ENCODE measurements at places on chromosomes 2 and 18. TPM values are rescaled to one million over a fixed set of nuclear protein-coding genes. Genes with fewer than 3 reads are reported as not detected.

BMP10 gene
- 0.27 TPM for total RNA-seq

PROKR1 gene
- not detected for total RNA-seq

GRCh38 chr2:74917702-74918619 lies 40.5 kb upstream of the POLE4 start:
- DNase-seq: peak; percentile 51

DNA sequence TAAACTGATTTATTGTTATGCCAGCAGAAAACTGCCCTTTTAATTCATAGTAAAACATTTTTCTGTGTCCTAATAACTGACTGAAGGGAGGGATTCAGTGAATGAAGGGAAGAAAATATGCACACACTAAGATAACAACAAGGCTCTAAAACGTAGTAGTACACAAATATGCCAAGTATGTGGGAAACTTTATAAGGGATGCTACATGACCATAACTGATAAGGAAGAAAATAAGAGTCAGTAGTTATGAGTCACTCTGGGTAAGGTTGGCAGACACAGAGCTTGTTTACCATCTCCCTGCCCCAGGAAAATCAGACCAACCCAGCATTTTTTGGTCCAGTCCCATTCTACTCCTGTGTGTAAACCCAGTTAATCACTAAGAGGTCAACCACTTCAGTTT lies 124.2 kb downstream of the RPRM start:
- DNase-seq: no peak

DNA sequence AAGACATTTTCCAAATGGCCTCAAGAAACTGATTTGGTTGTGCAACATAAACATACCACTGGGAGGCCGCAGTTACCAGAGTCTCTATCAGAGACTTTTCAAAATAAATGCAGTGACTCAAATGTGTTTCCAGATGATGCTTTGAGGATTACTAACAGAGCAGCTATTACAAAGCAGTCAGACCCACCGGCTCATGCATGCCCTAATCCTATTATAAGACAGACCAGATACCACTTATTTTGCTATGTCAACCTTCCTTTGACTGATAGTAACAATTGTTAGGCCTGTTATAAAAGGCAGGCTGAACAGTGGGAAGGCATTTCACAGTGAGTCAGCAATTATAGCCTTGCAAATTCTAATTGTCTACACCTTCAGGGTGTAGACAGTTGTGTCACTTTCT lies 217.7 kb downstream of the LRRTM1 start:
- peak; percentile 45 for DNase-seq

DNA sequence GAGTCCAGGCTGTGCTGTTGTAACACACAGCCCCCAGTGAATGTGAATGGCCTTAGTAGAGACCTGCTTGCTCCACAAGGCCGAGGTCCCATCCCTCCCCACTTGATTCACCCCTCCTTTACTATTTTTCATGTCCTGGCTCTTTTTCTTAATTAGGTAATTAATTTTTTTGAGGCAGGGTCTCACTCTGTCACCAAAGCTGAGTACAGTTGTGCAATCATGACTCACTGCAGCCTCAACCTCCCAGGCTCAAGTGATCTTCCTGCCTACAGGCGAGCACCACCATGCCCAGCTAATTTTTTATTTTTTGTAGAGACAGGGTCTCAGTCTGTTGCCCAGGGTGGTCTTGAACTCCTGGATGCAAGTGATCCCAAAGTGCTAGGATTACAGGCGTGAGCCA lies 19.3 kb downstream of the FBLN7 start:
- DNase-seq: no peak

DNA sequence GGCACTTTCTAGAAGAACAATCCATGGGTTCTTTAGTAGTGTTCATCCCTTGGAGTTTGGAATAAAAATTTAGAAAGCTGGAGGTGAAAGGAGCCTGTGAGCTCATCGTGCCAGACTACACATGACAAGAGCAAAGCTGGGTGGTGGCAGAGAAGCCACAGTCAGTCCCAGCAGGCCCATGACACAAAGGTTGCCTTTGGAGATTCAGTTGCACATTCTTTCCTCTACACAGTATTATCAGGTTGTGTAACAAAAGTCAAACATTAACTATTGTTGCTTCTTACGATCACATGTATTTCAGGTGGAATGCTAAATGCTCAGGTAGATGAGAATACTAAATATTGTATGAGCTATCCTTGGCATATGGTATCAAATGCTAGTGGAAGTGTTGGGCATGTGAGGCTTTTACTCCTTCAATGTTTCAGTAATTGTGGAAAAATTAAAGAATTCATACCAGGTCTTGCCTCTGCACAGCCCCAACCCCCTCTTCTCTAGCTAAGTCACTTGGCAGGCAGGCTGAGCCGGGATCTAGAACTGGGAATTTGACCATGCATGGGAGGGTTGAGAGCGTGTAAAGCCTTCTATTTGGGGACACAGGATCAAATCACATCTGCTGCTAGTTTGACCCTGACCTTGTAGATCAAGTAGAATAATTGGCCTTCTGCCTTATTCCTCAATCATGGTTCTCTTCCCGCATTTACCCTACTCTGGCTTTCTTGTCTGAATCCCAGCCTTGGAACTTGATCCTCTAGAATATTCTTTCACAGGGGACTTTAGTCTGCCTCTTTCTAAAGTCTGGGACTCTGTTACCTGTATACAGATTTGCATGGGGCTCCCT lies 230.9 kb downstream of the GCA start:
- peak; percentile 72 for DNase-seq

- DNase-seq: no peak
Observed at GRCh38 chr2:195795879-195796278, 138.9 kb downstream of the SLC39A10 start.

DNA sequence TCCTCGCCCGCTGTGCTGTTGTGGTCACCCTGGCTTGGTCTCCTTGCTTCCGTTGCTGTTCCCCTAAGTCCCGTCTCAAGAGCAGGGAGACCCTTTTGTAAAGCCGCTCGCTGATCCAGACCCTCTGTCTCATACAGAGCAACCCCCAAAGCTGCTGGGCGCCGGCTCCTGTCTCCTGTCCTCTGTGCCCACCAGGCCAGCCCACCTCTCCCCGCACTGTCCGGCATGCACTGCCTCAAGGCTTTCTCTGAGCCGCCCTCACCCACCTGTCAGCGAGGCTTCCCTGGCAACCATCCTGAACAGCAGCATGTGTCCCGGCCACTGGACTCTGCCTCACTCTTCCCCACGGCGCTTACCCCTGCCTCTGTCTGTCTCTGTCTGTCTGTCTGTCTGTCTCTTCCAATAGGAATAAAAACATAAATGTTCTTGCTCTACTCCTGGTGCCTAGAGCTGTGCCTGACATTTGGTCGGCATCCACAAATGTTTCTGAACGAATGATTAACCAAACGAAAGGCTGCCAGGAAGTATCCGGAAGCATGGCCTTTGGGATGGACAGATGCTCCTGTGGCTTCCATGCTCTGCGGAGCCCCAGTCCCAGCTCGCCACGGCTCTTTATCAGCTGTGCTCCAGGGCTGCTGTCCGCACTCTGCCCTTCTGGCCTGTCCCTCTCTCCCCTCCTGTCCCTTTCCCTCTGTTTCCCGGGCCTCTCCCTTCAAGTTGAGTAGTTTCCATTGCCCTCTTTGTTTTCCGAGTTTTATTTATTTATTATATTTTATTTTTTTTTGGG lies 7.8 kb downstream of the COLEC11 start:
- DNase-seq: no peak

GRCh38 chr2:205141381-205141780 lies 540.9 kb upstream of the NRP2 start:
- DNase-seq: no peak

DNA sequence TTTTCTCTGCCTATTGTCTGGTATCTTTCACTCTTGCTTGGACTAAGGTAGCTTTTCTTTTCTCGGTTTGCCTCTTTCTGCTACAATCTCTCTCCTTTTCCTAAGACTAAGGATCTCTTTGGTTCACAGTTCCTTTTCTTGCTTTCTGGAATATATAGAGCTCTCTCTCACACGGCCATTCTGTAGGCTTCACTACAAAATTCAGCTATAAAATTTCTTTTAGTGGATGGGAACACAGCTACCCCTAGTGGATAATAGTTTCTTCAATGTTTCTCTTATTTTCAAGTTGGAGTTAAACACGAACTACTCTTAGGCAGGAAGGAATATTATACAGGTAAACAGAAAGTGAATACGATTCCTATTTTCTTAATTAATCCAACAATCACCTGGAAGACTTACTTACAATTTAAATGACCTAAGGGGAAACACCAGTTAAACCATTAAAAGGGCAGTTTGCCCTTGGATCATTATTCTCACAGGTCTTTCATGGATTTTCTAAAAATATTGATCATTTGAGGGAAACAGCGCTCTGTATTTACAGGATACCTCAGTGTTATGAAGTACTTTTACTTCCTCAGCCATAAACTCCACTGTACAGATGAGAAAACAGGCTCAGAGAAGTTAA lies 140.5 kb downstream of the LRP2 start:
- DNase-seq: peak; percentile 49

- DNase-seq: no peak
Observed at GRCh38 chr2:11719230-11719977, 27.0 kb upstream of the LPIN1 start.
